Stimulated activated CD4-positive, alpha-beta T cell treated with anti-CD3 and anti-CD28 coated beads, TNF-alpha, amount 100 ng/mL, for 24 hours (primary cell): ENCODE measurements at places on chromosomes 16 and 17.

DNA sequence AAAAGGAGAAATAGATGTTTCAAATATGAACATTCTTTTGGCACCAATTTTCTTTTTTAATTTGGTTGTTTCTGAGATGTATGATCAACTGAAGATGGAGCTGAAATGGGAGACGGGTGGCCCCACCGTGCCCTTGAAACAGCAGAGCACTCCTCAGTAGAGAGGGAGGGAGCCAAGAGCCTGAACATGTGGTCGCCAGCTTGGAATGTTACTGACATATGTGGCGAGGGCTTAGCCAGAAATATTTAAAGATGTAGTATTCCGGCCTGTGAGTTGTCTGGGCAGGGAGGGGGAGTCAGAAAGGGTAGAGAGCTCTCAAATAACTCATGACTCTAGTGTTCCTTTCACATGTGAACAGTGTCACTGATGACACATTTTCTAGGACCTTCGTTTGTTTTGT is 13.3 kb upstream of the MRC2 start:
- DNase-seq = no peak

DNA sequence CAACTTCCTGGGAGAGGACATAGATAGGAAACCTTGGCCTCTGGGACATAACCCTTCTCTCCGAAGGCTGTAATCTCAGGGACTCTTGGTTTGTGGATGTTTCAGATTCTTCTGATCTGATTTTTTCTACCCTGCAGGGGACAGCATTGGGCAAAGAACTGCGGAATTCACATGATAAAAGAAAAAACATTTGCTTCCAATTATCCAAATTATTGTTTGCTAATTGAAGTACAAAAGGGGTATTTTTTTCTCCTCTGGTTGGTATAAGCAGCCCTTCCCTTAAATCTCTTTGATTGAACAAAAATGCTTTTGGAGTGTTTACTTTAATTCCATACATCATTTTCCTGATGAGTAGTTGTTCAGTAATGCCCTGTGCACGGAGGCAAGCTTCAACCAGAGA is 251.7 kb upstream of the IRX3 start:
- no peak for DNase-seq

DNA sequence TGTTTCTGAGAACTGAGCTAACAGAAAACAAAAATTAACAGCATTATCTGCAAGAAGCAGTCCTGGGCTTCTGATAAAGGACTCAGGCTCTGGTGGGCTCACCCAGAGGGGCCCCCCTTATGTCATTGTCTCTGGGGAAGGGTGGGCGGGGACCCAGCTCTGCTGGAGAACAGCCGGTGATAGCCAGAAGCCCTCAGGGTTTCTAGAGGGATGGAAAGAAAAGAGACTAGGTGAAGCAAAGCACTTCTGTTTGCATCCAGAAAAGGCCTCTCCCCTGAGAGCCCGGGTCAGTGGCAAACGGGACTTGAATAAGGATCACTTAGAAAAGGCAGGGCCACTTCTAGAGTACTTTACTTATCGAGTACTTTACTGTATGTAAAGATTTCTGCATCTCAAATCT is 7.0 kb upstream of the CDC42EP4 start:
- no peak for DNase-seq

- no peak for DNase-seq
Measured at GRCh38 chr17:65230040-65230439, 92.9 kb downstream of the RGS9 start.

- no peak for DNase-seq
Measured at GRCh38 chr17:71147906-71148305, 972.9 kb upstream of the SOX9 start.
